ENCODE measurements at places on chromosomes 12 and 14. TPM values are rescaled to one million over a fixed set of nuclear protein-coding genes. Genes with fewer than 3 reads are reported as not detected.

GRCh38 chr14:68651075-68651474 is 141.8 kb downstream of the ZFP36L1 start:
- no peak overlapping the region for H3K27ac ChIP-seq
- no peak for DNase-seq

GRCh38 chr12:6703631-6704030 is 3.0 kb upstream of the PIANP start:
- H3K27ac ChIP-seq = no peak overlapping the region
- H3K4me1 ChIP-seq = no peaks in the 10 kb centered on the region
- no peaks in the 10 kb centered on the region for H3K27me3 ChIP-seq
- DNase-seq = no peak
- no peak overlapping the region for H3K4me3 ChIP-seq

DNA sequence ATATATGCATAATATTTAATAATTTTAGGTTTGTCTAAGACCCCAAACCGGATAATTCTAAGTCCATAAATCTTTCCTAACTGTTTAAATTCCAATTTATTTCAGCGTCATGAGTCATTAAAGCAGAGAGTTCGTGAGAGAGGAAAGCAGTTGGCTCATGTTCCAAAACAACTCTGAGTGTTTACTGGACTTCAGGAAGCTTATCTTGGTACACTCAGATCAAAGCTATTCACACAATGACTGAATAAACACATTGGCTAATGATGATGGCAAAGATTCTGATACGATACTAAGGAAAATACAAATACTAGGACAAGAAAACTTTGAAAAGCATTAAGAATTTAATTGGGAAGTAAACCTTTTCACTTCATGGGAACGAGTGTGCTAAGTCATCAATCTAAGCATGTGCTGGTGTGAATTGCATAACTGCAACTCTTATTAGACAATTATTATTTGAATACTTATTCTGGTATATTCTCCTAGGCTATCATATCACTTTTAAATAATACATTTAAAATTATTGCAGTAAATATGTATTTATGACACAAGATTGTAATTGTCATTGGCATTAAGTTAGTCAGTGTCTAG is 34.8 kb upstream of the CLEC14A start:
- H3K36me3 ChIP-seq = no peaks in the 10 kb centered on the region
- no peak overlapping the region for H3K27ac ChIP-seq
- H3K27me3 ChIP-seq = no peaks in the 10 kb centered on the region
- H3K4me1 ChIP-seq = no peaks in the 10 kb centered on the region
- no peak overlapping the region for H3K4me3 ChIP-seq

DNA sequence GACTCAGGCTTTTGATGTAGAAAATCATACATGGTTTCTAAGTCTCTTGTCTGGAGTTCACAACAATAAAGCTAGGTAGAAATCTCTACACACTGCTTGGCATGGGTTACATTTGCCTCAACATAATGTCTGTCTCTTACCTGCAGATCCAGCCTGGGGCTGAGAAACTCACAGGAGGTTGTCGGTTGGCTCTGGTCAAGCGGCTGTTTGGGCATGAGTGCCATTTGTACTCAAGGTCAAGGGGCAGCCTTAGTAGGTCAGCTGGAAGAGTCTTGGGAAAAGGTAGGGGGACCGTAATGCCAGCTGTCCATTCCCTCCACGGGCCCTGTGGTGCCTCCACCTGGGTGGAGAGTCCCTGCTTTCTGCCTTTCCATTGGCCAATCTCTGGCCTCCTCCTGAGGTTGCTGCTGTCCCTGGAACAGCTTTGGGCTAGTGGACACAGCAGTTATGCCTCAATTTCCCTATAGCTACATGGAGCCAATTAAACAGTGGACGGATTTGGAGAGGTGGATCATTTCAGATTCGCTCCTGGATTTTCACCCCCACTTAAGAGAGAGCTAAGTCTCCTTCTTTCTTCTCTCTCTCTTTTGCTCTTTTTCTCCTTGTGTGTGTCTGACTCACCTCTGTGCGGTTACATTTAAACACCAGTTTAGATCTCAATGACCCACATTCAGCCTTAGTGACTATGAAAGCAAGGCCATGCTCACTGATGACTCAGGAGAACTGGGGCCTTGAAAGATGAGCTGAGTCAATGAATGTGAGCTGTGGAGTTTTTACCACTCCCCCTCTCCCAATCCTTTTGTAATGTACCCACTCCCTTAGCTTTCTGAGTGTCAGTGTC is 132.8 kb upstream of the HIF1A start:
- no peak for DNase-seq
- no peaks in the 10 kb centered on the region for H3K36me3 ChIP-seq
- H3K4me3 ChIP-seq = no peak overlapping the region

GRCh38 chr14:89856871-89857345 is 97.6 kb downstream of the EFCAB11 start:
- H3K36me3 ChIP-seq = no peaks in the 10 kb centered on the region
- no peaks in the 10 kb centered on the region for H3K27me3 ChIP-seq
- no peak overlapping the region for H3K27ac ChIP-seq
- H3K4me1 ChIP-seq = peaks cover 5% of the 10 kb centered on the region
- no peak for DNase-seq

DNA sequence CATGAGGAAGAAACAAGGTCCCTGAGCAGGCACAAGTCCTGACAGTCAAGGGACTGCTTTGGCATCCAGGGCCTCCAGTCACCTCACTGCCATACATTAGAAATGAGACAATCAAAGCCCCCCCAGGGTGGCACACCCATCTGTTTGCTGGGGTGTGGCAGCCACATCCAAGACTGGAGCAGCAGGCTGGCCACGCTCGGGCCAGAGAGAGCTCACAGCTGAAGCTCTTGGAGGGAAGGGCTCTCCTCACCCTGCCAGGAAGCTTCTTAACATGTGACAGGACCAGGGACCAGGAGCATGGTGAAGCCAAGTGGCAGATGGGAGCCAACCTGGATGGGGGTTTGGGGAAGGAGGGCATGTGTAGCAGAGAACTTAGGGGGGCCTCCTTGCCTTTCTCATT is 10.0 kb downstream of the CACNB3 start:
- no peaks in the 10 kb centered on the region for H3K4me1 ChIP-seq
- no peak overlapping the region for H3K27ac ChIP-seq
- peaks cover 40% of the 10 kb centered on the region for H3K36me3 ChIP-seq
- DNase-seq = no peak
- H3K4me3 ChIP-seq = no peak overlapping the region
- no peaks in the 10 kb centered on the region for H3K27me3 ChIP-seq

GRCh38 chr14:29608861-29609260 is 318.8 kb downstream of the PRKD1 start:
- H3K4me1 ChIP-seq = no peaks in the 10 kb centered on the region
- DNase-seq = no peak
- no peaks in the 10 kb centered on the region for H3K27me3 ChIP-seq
- no peak overlapping the region for H3K27ac ChIP-seq
- no peak overlapping the region for H3K4me3 ChIP-seq
- H3K36me3 ChIP-seq = no peaks in the 10 kb centered on the region

DNA sequence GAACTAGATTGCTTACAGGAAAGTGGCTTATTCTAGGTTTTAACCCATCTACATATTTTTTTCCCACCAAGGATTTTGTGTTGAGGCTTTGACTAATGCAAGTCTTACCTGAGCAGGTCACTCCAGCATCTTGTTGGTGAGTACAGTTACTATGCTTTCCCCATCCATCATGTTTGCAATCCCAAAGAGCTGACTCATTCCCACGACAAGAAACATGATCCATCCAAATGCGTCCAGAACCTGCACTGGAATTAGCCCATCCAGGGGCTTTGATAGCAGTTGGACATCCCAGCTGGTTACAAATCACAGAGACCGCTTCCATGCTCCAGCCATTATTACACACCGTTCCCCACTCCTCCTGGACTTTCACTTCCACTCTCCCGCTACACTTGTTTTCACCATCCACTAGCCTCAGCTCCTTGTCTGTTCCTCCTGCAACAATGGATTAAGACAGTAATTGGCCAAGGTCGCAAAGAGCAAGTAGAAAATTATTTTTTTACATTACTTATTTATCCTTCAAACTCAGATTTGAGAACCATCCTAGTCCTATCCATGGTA is 2.5 kb downstream of the CD163 start:
- DNase-seq = no peak
- no peaks in the 10 kb centered on the region for H3K36me3 ChIP-seq
- H3K4me3 ChIP-seq = no peak overlapping the region
- no peak overlapping the region for H3K27ac ChIP-seq

GRCh38 chr14:41362139-41362538 is 244.5 kb upstream of the LRFN5 start:
- H3K27me3 ChIP-seq = no peaks in the 10 kb centered on the region
- no peak overlapping the region for H3K27ac ChIP-seq
- H3K4me1 ChIP-seq = no peaks in the 10 kb centered on the region
- no peak for DNase-seq

- no peak for DNase-seq
- H3K27me3 ChIP-seq = no peaks in the 10 kb centered on the region
- no peak overlapping the region for H3K27ac ChIP-seq
- H3K4me3 ChIP-seq = no peak overlapping the region
- no peaks in the 10 kb centered on the region for H3K36me3 ChIP-seq
- H3K4me1 ChIP-seq = no peaks in the 10 kb centered on the region
Measured at GRCh38 chr12:125639826-125640225, 574.6 kb downstream of the AACS start.

GRCh38 chr12:43978556-43978955 is 142.7 kb downstream of the TMEM117 start:
- H3K36me3 ChIP-seq = no peaks in the 10 kb centered on the region
- no peak overlapping the region for H3K4me3 ChIP-seq
- no peaks in the 10 kb centered on the region for H3K27me3 ChIP-seq

- H3K27me3 ChIP-seq = no peaks in the 10 kb centered on the region
- no peaks in the 10 kb centered on the region for H3K4me1 ChIP-seq
- H3K27ac ChIP-seq = no peak overlapping the region
- no peak for DNase-seq
Measured at GRCh38 chr12:28963554-28963953, 185.5 kb upstream of the FAR2 start.

- no peak overlapping the region for H3K27ac ChIP-seq
- no peaks in the 10 kb centered on the region for H3K27me3 ChIP-seq
- no peaks in the 10 kb centered on the region for H3K36me3 ChIP-seq
- H3K4me3 ChIP-seq = no peak overlapping the region
- no peaks in the 10 kb centered on the region for H3K4me1 ChIP-seq
Measured at GRCh38 chr14:32426586-32427388, 97.7 kb downstream of the AKAP6 start.

- H3K27ac ChIP-seq = no peak overlapping the region
- H3K4me3 ChIP-seq = no peak overlapping the region
- no peaks in the 10 kb centered on the region for H3K36me3 ChIP-seq
Measured at GRCh38 chr14:71380271-71380670, 473.0 kb downstream of the PCNX1 start.

- H3K27ac ChIP-seq = no peak overlapping the region
- H3K4me3 ChIP-seq = no peak overlapping the region
- DNase-seq = peak; percentile 42
- H3K36me3 ChIP-seq = no peaks in the 10 kb centered on the region
- H3K4me1 ChIP-seq = no peaks in the 10 kb centered on the region
Measured at GRCh38 chr12:180445-180844, 33.5 kb downstream of the SLC6A12 start.

GRCh38 chr14:102370305-102370809 is 7.6 kb downstream of the TECPR2 start:
- no peaks in the 10 kb centered on the region for H3K4me1 ChIP-seq
- H3K27me3 ChIP-seq = no peaks in the 10 kb centered on the region
- DNase-seq = no peak
- H3K36me3 ChIP-seq = no peaks in the 10 kb centered on the region
- no peak overlapping the region for H3K4me3 ChIP-seq

- H3K36me3 ChIP-seq = no peaks in the 10 kb centered on the region
- H3K4me1 ChIP-seq = peaks cover 27% of the 10 kb centered on the region
- no peak overlapping the region for H3K27ac ChIP-seq
- no peak for DNase-seq
Measured at GRCh38 chr14:68953196-68953555, 25.9 kb downstream of the ACTN1 start.

DNA sequence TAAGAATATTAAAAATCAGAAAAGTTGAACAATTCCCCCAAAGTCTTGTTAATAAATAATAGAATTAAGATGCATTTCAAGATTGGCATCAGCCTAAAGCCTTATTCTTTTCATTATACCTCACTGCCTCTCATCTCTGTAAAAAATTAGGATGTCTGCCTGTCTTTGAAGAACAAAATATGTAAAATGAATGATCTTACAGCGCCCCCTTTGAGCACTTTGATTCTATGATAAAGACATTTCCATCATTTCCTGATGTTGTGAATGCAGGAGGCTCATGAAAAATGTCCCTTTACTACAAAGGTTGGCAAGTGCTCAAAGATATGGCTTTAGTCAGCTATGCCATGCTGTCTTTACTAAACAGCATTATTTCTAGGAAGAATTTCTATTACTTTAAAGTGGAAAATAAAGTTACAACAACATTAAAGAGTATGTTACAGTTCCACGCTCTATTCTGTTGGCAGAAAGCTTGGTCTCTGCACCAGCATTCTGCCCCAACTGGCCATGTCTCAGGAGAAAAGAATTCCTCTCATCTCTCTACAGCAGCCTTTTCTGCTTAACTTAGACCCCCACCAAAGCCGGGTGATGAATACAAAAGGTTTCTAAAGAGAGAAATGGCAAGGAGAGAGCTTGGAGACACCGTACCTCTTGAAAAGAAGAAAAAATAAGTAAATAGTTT is 95.1 kb downstream of the LLPH start:
- no peak for DNase-seq
- H3K27me3 ChIP-seq = no peaks in the 10 kb centered on the region
- H3K27ac ChIP-seq = no peak overlapping the region
- no peaks in the 10 kb centered on the region for H3K36me3 ChIP-seq
- H3K4me3 ChIP-seq = no peak overlapping the region
- H3K4me1 ChIP-seq = no peaks in the 10 kb centered on the region

GRCh38 chr12:34401659-34402227 is 379.4 kb downstream of the ALG10 start:
- H3K4me1 ChIP-seq = no peaks in the 10 kb centered on the region
- no peaks in the 10 kb centered on the region for H3K27me3 ChIP-seq
- no peak overlapping the region for H3K27ac ChIP-seq
- DNase-seq = peak; percentile 21

DNA sequence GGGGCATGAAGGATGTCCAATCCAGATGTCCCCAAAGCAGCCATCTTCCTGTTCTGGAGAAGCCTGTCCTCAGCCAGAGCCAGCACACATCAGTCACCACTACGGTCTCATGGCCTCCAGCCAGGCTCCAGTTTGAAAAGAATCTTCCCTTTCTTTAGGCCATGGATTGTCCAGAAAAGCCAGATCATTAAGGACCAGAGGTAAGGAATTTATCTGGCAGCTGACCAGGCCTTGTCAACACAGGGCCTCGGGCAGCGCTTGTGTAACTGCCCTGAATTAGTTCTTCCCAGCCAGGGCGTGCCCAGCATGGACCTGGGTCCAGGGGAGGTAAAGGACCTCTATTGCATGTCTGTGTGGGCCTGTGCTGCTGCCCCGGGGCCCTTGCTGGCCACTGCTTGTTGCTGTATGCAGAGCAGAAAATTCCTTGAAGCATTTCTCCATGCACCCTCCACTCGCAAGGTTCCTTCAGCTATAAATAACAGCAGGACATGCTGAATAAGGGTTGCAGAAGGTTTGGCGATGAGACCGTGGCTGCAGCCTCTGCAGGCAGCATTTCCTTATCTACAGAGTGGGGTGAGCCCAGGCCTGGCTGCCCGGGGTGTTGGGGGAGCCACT is 21.7 kb upstream of the VPS37B start:
- no peaks in the 10 kb centered on the region for H3K36me3 ChIP-seq
- H3K4me1 ChIP-seq = no peaks in the 10 kb centered on the region
- peak; percentile 48 for DNase-seq
- H3K4me3 ChIP-seq = no peak overlapping the region

- peak within 1 kb of the TSS; percentile 34 for H3K4me3 ChIP-seq
- no peaks in the 10 kb centered on the region for H3K27me3 ChIP-seq
- H3K27ac ChIP-seq = no peak within 1 kb of the TSS
- H3K4me1 ChIP-seq = peaks cover 8% of the 10 kb centered on the region
Measured at GRCh38 chr14:75522224-75522982, at the start of gene BATF. Gene BATF (plus strand): TSS chr14:75522469. CDS start chr14:75522683, 214 bp downstream.

TEX52 gene
- 0.19 TPM for total RNA-seq

NEDD1 gene
- 8.0 TPM for total RNA-seq

ARF3 gene
- 82.7 TPM for total RNA-seq

PROX2 gene
- not detected for total RNA-seq

TMPRSS12 gene
- not detected for total RNA-seq

KRT75 gene
- not detected for total RNA-seq
